Breast epithelium (tissue), 4 donors: ENCODE measurements at places on chromosomes 11 and 22. TPM values are rescaled to one million over a fixed set of nuclear protein-coding genes. Genes with fewer than 3 reads are reported as not detected.

DNA sequence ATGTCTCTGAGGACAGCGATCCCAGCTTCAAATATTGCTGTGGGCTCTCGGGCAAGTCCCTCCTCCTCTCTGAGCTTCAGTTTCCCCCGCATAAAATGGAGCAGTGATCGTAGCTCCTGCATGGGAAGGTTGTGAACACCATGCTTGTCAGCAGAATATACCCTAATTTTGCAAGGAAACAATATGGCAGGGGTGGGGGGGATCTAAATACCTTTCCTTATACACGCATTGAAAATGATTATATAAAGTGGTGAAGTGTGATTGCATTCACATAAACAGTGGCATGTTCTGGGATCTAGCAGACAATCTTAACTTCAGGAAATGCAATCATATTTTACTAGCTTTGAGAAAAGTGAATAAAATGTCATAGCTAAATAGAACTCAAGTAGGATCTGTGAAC is 24.0 kb upstream of the RTN4R start:
- no peaks in the 10 kb centered on the region for H3K36me3 ChIP-seq
- no peaks in the 10 kb centered on the region for H3K27me3 ChIP-seq
- no peak overlapping the region for H3K27ac ChIP-seq
- no peak overlapping the region for H3K4me3 ChIP-seq

The ALDH3B1 gene
- 9.8 TPM for total RNA-seq

The SDHAF2 gene
- 46.7 TPM for total RNA-seq

The MS4A4E gene
- total RNA-seq: 0.66 TPM
